ENCODE measurements at places on chromosomes 1 and 21.

GRCh38 chr1:208174731-208175507 is 69.3 kb downstream of the PLXNA2 start:
- no peak for DNase-seq

GRCh38 chr1:12327566-12327965 is 97.7 kb downstream of the VPS13D start:
- DNase-seq = no peak

GRCh38 chr1:37439349-37439995 is 34.9 kb upstream of the ZC3H12A start:
- no peak for DNase-seq

DNA sequence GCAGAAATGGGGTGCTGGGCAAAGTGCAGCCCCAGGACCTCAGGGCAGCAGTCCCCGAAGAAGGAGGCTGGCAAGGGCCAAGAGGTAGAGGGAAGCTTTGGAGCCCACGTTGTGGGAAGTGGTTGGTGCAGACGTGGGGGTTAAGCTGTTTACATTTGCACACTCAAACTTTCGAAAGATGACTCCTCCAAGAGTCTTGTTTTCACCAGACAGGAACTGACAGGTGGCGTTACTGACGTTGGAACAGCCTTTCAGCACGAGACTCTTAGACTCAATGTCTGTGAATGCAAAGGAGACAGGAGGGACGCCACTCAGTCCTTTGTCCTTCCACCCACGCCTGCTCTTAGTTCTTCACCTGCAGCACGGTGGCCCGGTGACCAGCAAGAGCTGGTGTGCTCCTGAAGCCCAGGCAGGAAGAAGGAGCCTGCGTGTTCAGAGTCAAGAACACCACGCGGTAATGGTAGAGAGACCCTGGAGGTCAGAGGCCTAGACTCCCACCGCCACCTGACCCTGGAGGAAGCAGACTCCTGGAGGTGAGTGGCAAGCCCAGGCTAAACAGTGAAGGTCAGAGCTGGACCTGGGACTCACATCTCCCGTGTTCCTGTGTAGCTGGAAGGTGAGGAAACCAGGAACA is 15.9 kb downstream of the LYPD8 start:
- no peak for DNase-seq

DNA sequence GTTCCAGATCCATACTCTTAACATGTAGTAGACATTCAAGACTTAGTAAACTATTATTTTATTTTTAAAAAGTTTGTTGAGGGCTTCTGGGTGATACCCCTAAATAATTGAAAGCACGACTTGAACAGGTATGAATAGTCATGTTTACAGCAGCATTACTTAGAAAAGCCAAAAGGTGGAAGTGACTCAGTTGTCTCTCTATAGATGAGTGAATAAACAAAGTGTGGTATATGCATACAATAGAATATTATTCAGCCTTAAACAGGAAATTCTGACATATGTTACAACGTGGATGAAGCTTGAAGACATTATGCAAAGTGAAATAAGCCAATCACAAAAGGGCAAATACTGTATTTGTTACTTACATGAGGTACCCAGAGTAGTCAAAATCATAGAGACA is 26.5 kb downstream of the TSNAX start:
- DNase-seq = no peak

DNA sequence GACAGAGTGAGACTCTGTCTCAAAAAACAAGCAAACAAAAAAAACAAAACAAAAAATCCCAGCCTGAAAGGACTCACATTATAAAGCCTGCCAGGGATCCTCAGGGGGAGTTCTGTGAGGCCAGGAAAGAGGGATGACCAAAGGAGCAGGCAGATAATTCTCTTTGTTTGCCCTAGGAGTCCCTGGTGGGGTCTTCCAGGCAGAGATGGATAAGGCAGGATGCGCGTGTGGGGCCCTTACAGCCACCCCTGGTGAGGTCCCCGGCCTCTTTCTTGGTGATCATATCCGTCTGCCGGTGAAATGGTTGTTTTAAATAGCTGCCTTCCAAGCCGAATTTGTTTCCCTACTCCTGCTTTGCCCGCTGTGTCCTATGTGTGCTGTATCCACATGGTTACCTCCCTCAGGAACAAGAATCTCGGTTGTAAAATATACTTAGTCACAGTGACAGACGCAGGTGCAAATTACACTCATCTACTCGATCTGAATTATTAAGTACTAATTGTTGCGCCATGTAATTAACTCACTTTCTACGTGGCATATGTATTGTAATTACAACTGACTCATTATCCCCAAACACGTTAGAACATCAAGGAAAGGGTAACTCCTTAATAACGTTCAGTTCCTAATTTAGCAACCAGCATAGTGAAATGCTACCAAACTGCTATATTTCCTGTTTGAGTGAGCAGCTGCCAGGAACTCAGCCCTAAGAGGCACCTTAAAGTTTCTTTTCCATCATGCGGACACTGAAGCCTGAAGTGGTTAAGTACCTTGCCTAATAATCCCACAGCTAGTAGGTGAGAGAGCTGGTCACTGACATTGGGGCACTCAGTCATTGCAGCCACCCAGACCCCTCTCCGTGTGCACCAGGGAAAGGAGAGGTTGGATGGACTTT is 106.4 kb downstream of the ZSCAN20 start:
- DNase-seq = no peak

DNA sequence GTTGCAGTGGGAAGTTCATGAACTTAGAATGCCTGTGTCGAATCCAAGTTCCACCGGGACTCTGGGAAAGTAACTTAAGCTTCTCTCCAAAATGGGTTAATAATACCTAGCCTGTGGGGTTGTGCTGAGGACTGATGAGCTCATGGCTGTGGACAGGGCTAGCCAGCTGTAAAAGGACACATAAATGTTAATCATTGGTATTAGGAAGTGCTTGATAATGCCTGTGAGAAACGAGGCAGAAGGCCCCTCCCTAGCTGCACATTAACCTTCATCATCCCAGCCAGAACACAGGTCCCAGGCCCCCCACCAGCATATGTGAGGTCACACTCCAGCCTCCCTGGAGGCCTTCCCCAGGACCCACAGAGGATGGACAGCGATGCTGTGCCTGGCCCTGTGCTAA is 789 bp upstream of the GJB4 start:
- DNase-seq = no peak

DNA sequence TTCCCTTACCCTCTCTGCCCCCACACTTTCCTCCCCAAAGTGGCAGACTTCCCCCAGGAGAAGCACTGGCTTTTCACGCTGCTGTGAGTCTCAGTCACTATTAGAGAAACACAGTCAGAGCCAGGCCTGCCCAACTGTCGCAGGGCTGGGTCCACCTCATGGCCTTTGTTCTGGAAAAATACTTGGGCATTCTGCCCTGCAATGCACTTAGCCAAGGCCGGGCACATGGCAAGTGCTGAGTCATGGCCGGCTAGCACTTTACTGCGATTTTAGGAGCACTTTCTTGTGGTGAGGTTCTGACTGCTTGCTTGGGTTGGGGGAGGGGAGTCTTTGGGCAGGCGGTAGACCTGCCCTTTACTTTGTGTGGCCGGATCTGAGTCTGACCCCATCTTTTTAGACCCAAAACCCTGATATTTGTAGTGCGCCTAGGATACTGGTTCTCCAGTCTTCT is 7.7 kb downstream of the EPHX1 start:
- no peak for DNase-seq

- no peak for DNase-seq
Measured at GRCh38 chr1:45800899-45801298, 2.5 kb upstream of the MAST2 start.

- DNase-seq = no peak
Measured at GRCh38 chr1:96364576-96364975, 357.0 kb upstream of the PTBP2 start.

GRCh38 chr1:212454741-212455140 is 22.0 kb downstream of the NENF start:
- no peak for DNase-seq

DNA sequence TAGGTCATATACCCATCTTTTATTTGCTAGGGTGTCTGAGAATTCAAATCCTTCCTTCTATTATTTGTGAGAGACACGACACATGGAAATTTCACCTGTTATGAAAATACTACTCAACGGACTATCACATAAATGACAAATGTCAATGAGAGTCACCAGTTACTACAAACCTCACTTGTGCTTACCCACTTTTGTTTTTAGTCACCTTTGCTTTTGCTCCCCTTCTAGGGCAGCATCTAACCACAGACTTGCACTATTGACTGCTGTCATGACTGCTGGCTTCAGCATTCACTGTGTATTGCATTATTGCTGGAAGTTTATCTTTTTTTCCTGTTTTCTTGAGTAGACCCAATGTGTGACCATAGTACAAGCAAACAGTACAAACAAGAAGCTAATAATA is 1048.0 kb downstream of the PLA2G4A start:
- no peak for DNase-seq
